ENCODE measurements at places on chromosomes 7 and 10.

- DNase-seq: no peak
These were observed 327.0 kb downstream of the RNLS start for GRCh38 chr10:88256013-88256680.

DNA sequence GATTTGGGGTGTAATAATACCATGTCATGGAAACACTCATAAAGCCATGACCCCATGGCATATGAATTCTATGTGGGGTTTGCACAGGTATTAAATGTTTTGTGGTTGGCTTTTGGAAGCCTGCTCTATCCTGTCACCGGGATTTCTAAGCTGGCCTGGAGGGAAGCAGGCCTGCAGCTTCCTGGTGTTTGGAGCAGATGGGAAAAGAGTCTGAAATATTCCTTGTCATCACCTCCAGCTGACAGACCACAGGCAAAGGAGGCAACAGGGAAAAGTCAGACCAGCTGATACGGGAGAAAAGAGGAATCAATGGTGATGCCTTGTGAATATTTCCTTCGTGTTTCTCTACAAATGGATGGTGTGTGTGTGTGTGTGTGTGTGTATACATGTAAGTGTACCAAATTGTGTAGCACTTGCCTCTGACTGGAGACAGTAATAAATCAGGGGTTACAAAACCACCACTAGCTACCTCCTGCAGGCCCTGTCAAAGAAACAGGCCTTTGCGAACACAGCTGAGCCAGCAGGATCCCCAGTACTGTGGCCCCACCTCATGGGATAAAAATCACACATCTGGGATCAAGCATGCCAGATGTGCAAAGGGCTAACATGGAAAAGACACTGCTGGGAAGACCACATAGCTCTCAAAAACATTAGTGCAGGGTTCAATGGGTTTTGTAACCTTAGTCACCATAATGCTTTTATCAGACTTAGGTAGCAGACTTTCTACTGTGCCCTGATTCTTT lies 120.8 kb upstream of the HPS1 start:
- no peak for DNase-seq

DNA sequence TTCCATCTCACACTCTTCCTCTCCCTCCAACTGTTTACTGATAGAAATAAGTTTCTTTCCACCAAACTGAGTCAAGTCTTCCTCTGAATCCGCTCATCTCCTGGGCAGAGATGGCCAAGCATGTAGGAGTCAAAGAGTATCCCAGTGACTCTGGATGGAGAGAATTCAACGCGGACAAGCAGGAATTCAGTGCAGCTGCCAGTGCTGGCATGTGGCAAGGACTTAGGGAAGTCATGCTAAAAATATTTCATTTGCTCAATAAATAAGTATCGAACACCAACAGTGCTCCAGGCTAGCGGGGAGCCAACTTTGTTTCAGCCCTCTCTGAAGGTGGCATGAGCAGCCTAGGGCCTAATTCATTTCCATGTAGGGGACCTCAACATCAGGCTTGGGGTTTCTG lies 351.6 kb upstream of the ZMIZ1 start:
- no peak for DNase-seq

- peak; percentile 61 for DNase-seq
These were observed 289.6 kb downstream of the SFMBT2 start for GRCh38 chr10:7121154-7121797.

- DNase-seq: no peak
These were observed 360.4 kb downstream of the EXOC4 start for GRCh38 chr7:133613250-133613790.

GRCh38 chr7:2522780-2523433 lies 3.3 kb downstream of the LFNG start:
- peak; percentile 85 for DNase-seq

DNA sequence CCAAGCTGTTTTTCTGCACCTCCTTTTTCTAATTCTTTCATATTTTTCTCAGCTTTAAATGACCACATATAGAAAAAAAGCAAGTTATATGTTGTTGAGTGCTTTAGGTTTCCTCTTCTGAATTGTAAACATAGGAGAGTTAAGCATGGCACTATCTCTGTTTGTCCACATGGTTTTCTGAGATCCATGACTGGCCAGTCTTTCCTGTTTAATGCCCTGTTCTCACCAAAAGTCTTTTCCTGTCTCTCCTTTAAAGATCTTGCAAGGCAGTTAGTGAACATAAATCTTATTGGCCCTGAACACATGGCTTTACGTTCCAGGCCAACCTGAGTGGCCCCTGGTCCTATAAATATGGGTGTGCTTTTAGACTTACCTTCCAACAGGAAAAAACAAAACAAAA lies 19.4 kb downstream of the TRPV5 start:
- DNase-seq: no peak

DNA sequence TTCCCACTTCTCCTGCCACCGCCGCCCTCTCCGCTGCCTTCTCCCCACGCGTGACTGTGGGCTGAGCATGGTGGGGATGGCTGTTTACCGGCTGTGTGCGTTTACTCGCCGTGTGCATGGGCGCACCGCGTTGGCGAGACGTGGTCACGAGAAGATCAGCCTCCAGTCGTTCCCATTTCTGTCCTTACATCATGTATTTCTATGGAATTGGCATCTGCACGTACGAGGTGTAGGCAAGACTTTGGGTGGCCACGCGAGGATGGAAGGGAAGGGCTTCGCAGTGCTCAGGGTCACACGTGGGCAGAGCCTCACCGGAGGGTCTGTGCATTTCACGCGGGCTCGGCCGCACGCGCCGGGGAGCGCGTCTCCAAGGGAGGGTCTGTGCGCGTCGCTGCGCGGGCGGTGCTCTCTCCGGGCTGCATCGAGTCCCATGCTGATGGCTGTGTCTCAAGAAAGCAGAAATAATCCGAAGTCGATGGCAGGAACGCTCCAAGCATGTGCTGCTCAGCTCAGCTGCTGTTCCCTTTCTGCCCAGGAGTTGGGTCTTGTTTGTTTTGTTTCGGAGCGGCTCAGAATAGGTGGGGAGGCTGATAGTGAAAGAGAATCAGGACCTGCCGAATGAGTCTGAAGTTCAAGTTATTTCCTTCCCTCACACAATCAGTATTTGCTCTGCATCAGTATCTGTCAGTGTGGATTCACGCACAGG lies 973 bp downstream of the CAMK1D start:
- DNase-seq: peak; percentile 65

GRCh38 chr7:46879783-46880182 lies 702.1 kb downstream of the TNS3 start:
- DNase-seq: no peak

- DNase-seq: no peak
These were observed 2.2 kb downstream of the PON2 start for GRCh38 chr7:95432606-95433005.
